Psoas muscle (tissue), 8 donors: ENCODE measurements at places on chromosomes 16 and 17. TPM values are rescaled to one million over a fixed set of nuclear protein-coding genes. Genes with fewer than 3 reads are reported as not detected.

- DNase-seq = no peak
Measured at GRCh38 chr17:16432017-16432416, 16.6 kb downstream of the TRPV2 start.

DNA sequence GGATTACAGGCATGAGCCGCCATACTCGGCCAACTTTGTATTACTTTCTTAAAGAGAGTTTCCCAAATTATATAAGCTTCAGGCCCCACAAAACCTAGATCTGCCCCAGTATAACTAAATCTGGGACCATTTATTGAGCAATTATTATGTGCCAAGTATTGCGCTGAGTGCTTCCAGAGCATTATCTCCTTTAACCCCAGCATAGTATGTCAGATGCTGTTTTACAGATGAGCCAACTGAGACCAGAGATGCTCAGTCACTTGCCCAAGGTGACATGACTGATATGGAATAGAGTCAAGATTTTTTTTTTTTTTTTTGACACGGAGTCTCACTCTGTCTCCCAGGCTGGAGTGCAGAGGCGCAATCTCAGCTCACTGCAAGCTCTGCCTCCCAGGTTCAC, 1.9 kb upstream of the ERBB2 start:
- DNase-seq = no peak

DNA sequence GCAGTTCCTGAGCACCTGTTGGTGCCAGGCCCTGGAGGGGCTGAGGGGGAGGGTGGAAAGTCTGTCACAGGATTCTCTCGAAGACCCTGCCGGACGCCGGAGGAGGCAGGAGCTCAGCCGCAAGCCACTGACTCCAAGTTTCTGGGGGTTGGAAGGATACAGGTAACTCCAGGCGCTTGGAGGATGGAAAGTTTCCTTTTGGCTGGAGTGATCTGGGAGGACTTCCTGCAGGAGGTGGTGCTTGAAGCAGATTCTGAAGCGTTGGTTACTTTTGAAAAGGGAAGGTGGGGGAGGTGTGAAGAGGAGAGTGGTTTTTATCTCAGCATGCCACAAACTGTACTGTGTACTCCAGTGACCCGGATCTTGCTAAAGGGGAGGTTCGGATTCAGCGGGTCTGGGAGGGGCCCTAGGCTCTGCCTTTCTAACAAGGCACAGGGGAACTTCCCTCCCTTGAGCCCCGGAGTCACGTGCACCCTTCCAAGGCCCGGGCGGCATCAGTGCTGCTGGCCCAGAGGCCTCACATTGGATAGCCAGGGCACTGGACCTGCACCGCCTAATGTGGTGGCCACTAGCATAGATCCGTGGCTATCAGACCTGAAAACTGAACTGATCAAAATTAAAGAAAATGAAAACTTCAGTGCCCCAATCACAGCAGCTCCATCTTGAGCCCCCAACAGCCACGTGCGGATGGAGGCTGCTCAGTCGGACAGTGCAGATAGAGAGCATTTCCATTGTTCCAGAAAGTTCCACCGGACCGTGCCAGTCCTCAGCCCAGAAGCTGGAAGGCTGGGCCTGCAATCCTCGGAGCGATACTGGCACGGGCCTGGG, 42.2 kb upstream of the GSE1 start:
- no peak for DNase-seq

- DNase-seq = no peak
Measured at GRCh38 chr16:29148867-29149272, 164.0 kb downstream of the LAT start.

DNA sequence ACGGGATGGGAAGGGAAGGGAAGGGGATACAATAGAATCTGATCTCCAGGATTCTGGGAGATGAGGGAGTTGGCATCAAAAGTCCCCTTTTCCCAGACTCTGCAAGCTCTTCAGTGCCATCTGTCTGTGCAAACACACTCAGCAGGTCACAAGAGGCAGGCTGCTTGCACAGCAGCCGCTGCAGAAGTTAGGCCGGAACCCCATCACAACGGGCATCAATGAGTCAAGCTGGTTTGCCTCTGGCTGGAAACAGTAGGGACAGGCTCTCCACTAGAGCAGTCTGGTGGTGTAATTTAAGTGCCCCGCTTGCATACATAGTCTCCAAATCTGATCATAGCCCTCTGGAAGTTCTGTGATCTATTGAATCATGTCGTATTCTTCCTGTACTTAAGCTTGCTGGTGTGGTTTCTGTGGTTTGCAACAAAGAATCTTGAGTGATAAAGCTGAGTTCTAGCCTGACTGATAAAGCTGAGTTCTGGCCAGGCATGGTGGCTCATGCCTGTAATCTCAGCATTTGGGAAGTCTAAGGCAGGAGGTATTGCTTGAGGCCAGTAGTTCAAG, 33.7 kb upstream of the KDM8 start:
- no peak for DNase-seq

DNA sequence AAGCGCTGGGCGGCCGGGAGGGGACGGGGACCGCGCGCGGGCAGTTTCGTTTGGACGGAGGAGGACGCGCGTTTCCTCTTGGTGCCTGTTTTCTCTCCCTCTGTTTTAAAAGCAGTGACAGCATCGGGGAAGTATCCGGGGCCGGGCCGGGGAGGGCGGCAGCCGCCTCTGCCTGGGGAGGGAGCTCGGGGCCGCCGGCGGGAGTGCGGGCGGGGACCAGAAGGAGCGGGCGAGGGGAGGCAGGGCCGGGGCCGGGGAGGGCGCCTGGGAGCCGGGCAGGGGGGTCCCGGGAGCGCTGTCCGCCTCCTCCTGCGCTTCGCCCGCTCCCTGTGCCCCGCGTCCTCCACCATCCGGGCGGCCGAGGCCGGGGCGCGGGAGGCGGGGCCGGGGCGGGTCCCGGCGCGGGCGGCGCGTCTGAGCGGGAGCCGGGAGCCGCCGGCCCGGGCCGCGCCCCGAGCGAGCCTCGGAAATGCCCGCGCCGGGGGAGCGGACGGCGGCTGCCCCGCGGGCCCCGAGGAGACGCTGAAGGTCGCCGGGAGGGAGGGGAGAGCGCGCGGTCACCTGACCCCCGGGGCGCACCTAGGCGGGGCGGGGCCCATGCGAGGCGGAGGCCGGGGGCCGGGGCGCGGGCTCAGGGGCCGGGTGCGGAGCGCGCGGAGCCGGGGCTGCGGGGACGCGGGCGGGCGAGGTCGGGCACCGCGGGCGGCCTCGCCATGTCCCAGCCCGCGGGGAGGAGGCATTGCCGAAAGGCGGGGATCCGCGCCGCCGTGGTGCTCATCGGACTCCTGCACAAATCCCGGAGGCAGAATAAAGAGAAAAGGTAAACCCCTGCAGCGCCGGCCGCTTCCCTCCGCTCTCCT, 57.3 kb downstream of the RAP1GAP2 start:
- peak; percentile 49 for DNase-seq

- no peak for DNase-seq
Measured at GRCh38 chr17:9529033-9529700, 46.5 kb downstream of the STX8 start.

DNA sequence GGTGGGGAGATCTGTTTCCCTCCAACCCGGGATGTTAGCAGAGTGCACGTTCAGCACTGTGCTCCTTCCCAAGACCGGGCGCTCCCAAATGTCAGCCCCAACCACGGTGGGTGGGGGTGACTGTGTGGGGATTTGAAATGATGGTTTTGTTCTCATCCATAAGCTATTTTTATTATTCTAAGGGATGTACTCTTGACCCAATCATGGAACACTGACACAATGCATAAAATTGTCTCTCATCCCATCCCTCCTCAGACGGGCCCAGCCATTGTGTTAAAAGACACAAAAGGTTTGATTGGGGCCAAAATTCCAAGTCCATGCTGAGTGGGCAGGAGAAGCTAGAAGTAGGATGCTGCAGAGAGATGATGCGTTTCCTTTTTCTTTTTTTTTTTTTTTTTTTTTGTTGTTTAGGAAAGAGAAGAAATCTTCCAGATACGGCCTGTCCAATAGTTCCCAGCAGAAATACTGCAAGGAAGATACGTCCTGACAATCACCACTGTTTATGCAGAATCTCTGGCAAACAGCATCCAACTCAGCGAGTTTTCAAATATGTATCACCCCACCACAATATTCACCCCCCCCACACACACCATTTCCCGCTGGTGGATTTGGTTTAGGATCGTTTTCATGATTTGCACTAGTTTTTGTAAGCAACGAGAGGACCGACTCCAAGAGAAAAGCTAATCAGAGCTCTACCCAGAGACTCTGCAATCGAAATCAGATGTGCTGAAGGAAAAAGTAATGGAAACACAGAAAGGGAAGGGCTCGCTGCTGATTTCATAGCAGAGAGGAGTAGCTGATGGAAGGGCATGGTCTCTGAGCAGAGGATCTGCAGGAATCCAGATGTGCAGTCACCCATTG, 163.5 kb upstream of the DYNLRB2 start:
- no peak for DNase-seq

GRCh38 chr17:80264205-80265075, 3.8 kb downstream of the RNF213 start:
- DNase-seq = peak; percentile 57

- DNase-seq = peak; percentile 44
Measured at GRCh38 chr16:888901-889570, 81.7 kb downstream of the LMF1 start.

GRCh38 chr17:4626734-4627256, 14.7 kb downstream of the ALOX15 start:
- DNase-seq = no peak

- DNase-seq = no peak
Measured at GRCh38 chr17:40035162-40035559, 19.0 kb downstream of the MED24 start.

DNA sequence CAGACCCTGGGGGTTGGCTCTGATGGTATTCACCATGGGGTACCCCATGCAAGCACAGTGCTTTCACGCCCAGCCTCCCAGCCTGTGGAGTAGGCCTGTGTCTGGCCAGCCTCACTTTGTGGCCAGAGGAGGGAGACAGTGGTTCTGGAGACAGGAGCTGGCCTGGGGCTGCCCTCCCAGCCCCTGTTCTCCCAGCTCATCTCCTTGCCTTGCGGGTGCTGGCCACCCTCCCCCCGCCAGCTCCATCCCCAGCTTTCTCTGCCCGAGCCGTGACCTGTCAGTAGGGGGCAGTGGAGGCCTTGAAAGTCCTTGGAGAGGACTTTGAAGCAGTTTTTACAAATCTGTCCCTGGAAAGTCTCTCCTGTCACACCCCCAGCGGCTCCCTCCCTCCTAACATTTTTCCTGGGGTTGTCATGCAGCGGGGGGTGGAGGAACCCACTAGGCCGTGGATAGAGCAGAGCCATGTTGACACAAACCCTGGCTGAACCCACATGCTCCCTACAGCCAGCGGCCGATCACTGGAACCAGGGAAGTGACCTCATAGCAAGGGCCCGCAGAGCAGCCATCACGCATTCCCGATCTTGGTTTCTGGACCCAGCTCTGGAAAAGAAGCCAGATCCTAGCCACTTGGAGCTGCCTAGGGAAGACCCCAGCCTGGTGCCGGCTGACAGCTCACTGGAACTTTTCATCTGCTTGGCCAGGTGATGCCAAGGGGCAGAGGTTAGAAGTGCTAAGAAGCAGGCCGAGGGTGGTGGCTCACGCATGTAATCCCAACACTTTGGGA, 289.4 kb downstream of the SEC14L1 start:
- peak; percentile 91 for DNase-seq

- DNase-seq = no peak
Measured at GRCh38 chr16:88781140-88782077, 3.6 kb downstream of the PIEZO1 start.

- no peak for DNase-seq
Measured at GRCh38 chr17:28397275-28397674, 8.7 kb downstream of the SLC46A1 start.

- peak; percentile 72 for DNase-seq
Measured at GRCh38 chr17:49548506-49549310, 27.0 kb upstream of the NXPH3 start.

DNA sequence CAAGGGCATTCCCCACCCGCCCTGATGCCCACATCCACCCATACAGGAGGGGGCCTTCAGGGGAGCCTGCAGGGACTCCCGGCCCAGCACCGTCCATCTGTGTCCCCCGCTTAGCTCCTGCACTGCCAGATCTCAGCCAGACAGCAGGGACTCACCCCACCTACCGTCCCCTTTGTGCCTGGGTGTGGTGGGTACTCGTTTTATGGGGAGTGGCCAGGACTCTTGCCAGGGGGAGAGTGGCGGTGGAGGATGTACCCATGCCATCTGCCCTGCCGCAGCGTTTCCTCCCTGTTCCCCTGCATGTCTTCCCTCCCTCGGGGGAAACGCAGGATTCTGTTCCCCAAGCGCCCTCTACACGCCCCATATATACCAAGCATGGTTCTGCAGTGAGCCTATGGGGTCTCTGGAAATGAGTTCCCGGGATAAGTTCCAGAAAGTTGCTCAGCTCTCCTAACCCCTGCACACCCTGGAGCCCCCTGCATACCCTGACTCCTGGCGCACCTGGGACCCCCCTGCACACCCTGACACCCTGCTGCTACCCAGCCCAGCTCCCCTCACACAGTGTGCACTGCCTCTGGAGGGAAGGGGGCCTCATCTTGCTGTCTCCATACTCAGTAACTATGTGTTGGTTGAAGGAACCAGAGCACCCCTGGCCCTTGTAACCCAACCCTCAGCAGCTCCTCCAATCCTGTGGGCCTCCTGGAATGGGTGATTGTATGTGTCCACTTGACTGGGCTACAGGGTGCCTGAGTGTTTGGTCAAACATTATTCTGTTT, 4.2 kb upstream of the MAFG start:
- no peak for DNase-seq

GRCh38 chr16:11752856-11753255, 10.2 kb upstream of the TXNDC11 start:
- no peak for DNase-seq

- no peak for DNase-seq
Measured at GRCh38 chr17:48262982-48263730, 155.6 kb downstream of the SNX11 start.

DNA sequence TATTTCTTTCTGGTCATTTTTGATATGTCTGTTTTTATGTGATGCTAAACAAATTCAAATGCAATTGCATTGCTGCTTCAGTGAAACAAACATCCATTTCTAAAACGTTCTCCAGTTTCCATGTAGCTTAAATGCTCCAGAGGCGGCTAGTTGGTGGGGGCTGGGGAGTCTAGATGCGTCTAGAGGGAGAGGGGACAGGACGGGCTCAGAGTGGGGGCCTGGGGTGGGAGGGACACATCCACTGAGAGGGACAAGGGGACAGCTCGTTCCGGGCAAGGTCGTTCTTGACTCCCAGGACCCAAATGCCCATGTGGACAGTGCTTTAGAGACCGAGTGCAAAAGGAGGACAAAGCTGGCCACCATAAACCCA, 102.3 kb downstream of the FOXL1 start:
- DNase-seq = no peak

- no peak for DNase-seq
Measured at GRCh38 chr16:71426069-71426879, 15.6 kb downstream of the TLE7 start.

DNA sequence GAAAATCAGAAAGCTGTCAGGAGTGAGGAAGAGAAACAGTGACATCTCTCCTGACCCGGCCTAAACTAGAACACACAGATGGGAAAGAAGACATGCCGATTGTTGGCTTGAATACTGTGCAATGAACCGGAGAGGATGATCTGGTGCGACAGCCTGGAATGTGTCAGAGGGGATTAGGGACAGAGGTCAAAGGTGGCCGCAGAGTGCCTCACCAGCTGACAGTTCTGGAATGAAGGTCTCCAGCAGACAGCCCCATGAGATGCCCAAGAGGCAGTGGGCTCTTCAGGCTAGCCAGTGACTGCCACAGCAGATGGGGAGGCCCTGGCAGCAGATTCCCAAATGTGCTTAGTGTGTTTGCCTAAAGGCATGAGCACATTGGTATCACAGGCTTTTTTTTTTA, 623.2 kb downstream of the CDH8 start:
- DNase-seq = no peak

Gene CCL18
- 0.04 TPM for polyA plus RNA-seq

Gene CPPED1
- polyA plus RNA-seq = 2.7 TPM

Gene CCL3
- 0.22 TPM for polyA plus RNA-seq

Gene NLRC3
- 0.32 TPM for polyA plus RNA-seq

Gene OSGIN1
- 18.4 TPM for polyA plus RNA-seq

Gene BTBD17
- not detected for polyA plus RNA-seq

Gene PPP1R27
- polyA plus RNA-seq = 296 TPM

Gene TPSD1
- polyA plus RNA-seq = 0.10 TPM

Gene CLCN7
- polyA plus RNA-seq = 27.0 TPM

Gene CTRB2
- 0.14 TPM for polyA plus RNA-seq
